ENCODE measurements at places on chromosomes 6 and 20.

- DNase-seq = no peak
These were observed 98.7 kb downstream of the ERMARD start for GRCh38 chr6:169850154-169850553.

DNA sequence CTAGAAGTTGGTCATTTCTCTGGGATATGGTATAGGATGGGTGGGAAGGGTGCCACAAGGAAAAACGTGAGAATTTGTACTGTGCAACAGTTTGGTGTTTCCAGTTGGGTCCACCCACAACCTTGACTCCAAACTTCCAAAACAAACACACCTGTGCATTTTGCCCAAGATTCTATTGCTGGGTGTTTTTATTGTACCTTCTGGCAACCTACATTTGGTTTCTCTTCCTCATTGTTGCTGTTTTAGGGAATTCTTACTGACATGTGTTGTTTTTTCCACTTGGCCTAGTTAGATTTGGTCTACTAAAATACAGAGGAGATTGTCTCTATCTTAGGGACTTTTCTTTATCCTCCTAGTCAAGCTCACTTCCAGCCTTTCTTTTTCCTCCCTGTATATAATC, 16.7 kb downstream of the TULP4 start:
- no peak for DNase-seq

DNA sequence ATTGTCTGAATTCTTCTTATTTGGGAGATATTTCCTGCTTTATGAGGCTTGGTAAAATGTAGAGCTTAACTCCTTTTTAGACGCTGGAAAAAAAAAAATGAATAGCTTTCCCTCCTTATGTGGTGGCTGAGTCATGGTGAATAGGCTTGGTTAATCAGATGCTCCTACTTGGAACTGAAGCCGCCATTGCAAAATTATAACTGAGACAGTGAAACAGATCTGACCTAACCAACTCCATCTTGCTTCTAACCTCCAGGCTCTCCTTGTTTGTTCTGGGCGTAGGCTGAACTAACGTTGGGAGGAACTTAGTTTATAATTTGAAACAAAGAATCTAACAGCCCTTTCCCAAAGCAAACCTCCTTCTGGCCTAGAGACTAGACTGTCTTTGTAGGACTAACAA, 43.2 kb upstream of the PLCB4 start:
- no peak for DNase-seq

GRCh38 chr6:104896914-104897313, 37.2 kb upstream of the HACE1 start:
- DNase-seq = no peak

DNA sequence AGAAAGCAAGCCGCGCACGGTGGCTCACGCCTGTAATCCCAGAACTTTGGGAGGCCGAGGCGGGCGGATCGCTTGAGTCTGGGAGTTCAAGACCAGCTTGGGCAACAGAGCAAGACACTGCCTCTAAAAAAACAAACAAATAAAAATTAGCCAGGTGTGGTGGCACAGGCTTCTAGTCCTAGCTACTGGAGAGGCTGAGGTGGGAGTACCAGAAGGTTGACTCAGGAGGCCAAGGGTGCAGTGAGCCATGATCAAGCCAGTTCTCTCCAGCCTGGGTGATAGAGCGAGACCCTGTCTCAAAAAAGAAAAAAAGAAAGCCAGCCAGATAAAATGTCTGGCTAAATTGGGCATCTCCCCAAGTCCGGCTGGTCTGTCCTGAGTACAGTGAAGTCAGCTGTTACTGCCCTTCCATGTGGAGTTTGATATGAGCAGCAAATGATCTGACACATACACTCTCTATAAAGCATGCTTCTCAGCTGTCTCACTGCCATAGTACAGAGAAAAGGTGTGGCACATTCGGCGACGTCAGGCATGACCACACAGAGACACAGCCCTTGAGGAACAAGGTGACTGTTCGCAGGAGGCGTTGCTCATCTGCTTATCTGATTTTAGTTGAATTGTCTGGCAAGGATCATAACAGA, 13.0 kb downstream of the CD83 start:
- no peak for DNase-seq

- DNase-seq = no peak
These were observed 13.6 kb upstream of the SSTR4 start for GRCh38 chr20:23021541-23021940.

DNA sequence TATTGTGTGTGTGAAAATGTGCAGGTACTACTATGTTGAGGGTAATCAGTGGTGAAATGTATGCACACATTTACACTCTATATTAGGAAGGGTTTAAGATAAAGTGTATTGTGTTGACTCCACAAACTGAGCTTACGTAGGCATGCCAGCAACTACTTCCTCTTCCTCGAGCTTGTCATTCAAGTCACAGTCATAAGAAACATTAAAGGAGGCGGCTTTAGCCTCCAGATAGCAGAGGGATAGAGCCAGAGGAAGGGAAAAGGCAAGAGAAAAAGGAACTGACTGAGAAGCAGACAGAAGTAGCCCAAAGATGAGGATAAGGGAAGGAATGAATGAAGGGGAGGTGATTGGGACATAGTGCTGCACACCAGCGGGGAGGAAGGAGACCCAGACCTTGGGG, 55.2 kb downstream of the SMLR1 start:
- DNase-seq = no peak

All from CD4-positive, alpha-beta T cell treated with Interleukin-17A for 1 hour (primary cell).